Mesenteric fat pad (tissue), 1 donor: ENCODE measurements at places on chromosomes 6 and 20. TPM values are rescaled to one million over a fixed set of nuclear protein-coding genes. Genes with fewer than 3 reads are reported as not detected.

CD2AP gene
- 22.9 TPM for total RNA-seq

KIAA1755 gene
- 5.6 TPM for total RNA-seq

LKAAEAR1 gene
- not detected for total RNA-seq

NDRG3 gene
- 18.6 TPM for total RNA-seq

NKAPL gene
- total RNA-seq: 3.1 TPM

RNF182 gene
- total RNA-seq: 1.7 TPM

PDYN gene
- total RNA-seq: not detected

HSPA12B gene
- total RNA-seq: 28.0 TPM

TGM3 gene
- total RNA-seq: not detected

PNPLA1 gene
- total RNA-seq: 0.32 TPM

LPA gene
- total RNA-seq: not detected

PRRT1 gene
- total RNA-seq: 1.0 TPM

SEL1L2 gene
- total RNA-seq: not detected

TSHZ2 gene
- 60.5 TPM for total RNA-seq

PPP1R16B gene
- total RNA-seq: 24.3 TPM

LST1 gene
- total RNA-seq: 23.8 TPM

WFDC12 gene
- not detected for total RNA-seq

SLC17A9 gene
- 12.7 TPM for total RNA-seq

IL17A gene
- total RNA-seq: not detected

GSTA2 gene
- total RNA-seq: not detected

BPIFA1 gene
- total RNA-seq: not detected

LAMA2 gene
- 82.9 TPM for total RNA-seq

BMP2 gene
- 14.3 TPM for total RNA-seq

GRIK2 gene
- not detected for total RNA-seq

CST1 gene
- total RNA-seq: not detected

RAET1E gene
- 0.29 TPM for total RNA-seq

B3GALT4 gene
- 10.7 TPM for total RNA-seq

SUMO4 gene
- 1.2 TPM for total RNA-seq

PAK5 gene
- total RNA-seq: not detected
